Testis (tissue), 5 donors: ENCODE measurements at places on chromosomes 4 and X. TPM values are rescaled to one million over a fixed set of nuclear protein-coding genes. Genes with fewer than 3 reads are reported as not detected.

DNA sequence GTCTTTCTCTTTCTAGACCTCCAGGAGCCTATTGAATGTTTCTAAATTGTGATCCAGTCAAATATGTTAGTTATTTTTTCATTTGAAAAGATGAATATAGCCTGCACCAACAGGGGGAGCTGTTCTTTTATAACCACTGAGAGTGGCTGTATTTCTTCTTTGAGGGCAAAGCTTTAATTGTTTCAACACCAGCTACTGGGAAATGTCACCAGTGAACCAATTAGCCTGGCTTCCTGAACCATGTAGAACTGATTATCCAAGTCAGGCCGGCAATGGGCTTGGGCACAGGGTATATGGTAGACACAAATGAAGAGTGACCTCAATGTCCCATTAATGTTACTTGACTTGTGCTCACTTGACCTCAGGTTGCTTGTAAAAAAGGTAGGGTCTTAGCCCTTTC, 4.8 kb upstream of the DAPP1 start:
- DNase-seq = peak; percentile 50

GRCh38 chrX:117568238-117568637, 548.4 kb downstream of the KLHL13 start:
- DNase-seq = no peak

DNA sequence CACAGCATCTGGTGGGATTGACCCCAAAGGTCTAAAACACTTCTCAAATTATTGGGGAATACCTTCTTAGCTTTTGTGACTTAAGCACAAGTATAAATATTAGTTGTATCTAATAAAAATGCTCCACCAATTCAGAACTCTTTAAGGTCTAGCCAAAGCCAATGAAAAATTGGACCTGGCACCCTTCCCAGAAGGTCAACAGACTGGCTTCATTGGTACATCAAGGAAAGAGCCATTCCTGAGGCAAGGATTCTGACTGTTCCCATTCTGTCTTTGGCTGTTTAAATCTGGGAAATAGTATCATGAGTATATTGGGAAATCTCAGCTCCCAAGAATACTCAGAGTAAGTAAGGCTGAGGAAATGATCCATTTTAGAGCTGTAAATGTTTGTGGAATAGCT, 153.0 kb upstream of the TRPC5 start:
- no peak for DNase-seq

- DNase-seq = no peak
Measured at GRCh38 chrX:139018436-139018835, 306.9 kb upstream of the FGF13 start.

DNA sequence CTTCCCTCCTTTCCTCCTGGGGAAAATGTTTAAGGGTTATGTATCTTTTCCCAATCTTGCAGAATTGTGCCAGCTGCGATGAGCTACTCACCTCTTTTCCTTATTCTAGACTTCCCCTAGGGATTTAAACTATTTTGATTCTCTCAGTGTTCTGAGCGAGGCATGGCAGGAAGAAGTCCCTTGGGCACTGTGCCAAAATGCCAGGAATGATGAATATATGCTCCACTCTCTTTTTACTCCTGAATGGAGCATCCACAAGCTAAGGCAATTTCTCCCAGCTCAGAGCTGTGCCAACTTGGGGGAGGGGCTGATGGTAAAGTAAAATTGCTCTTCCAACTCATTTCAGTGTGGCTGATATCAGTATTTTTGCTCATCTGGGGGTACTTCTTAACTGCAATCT, 4.0 kb upstream of the C4orf17 start:
- DNase-seq = no peak

DNA sequence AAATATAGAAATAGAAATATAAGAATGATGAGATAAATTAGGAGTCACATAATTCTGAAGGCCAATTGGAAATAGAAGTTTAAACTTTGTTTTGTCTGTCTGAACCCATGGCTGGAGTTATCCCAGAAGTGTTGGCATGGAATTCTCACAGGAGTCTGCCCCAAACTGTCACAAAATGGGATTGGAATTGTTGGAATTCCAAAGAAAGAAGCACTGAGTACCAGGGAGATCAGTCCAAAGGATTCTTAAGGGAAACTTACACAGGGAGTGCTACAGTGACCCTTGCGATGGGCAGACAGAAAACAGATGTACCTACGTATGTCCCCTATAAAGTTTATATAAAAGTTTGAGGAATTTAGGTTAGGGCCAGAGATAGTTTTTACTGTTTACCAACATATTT, 1607.7 kb downstream of the ARAP2 start:
- no peak for DNase-seq

DNA sequence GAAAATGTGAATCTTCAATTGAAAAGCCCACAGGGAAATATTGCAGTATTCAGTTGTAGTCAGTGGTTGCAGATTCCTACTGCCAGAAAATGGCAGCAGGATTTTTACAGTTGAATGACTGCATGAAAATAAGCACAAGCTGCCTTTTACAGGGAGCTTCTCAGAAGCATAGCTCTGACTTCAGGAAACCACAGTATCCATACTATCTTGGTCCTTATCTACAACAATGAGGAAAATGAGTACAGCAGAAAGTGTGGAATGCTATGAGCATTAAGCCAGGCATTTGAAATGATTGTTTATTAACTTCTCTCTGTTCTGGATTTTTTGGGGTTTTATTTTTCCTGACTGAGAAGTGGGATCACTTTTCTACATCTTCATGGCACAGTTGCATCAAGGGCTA, 34.6 kb upstream of the PRRG1 start:
- no peak for DNase-seq

The PDGFRA gene
- total RNA-seq = 46.5 TPM

The FREM3 gene
- 0.06 TPM for total RNA-seq

The SH2D1A gene
- total RNA-seq = not detected

The ASB5 gene
- total RNA-seq = 0.99 TPM

The SSX3 gene
- 12.8 TPM for total RNA-seq

The BEX2 gene
- 116 TPM for total RNA-seq

The NAA10 gene
- 46.7 TPM for total RNA-seq

The PAGE5 gene
- total RNA-seq = 20.3 TPM

The HOPX gene
- total RNA-seq = 158 TPM
